ENCODE measurements at places on chromosomes 13 and 19.

- DNase-seq: no peak
Measured at GRCh38 chr19:33756177-33756576, 40.5 kb upstream of the KCTD15 start.

GRCh38 chr13:35552172-35552844, 75.8 kb upstream of the MAB21L1 start:
- DNase-seq: no peak

GRCh38 chr19:15457701-15458484, 6.5 kb downstream of the RASAL3 start:
- no peak for DNase-seq

GRCh38 chr13:39148513-39148961, 110.3 kb downstream of the NHLRC3 start:
- no peak for DNase-seq

GRCh38 chr13:107518780-107519179, 696.6 kb downstream of the LIG4 start:
- DNase-seq: no peak

DNA sequence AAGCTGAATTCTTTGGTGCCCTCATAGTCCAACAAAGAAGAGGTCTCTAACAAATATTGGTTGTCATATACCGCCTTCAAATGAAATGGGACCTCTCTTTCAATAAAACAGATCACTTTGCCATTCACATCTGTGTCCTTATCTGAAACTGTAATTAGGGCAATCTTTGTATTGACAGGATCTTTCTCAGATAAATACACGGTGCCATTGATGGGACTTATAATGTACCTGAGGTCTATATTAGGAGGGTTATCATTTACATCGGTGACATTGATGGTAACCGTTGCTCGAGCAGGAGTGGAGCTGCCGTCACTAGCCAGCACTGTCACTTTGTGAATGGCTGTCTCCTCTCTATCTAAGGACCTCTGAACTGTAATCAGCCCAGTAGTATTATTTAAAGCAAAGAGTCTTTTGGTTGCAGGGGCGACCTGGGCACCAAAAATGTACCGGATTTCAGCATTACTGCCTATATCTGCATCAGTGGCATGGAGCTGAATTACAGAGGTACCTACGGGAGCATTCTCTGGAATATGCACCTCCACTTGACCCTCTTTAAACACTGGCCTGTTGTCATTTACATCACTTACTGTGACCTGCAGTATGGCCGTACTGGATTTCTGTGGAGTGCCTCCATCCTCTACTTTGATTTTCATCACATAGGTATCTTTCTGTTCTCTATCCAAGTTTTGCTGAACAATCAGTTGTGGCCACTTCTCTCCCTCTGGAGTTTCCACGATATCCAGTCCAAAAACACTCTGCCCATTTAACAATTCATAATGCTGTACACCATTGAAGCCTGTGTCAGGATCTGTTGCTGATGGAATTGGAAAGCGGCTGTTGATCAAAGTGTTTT, 2.8 kb downstream of the PCDH9 start:
- no peak for DNase-seq

DNA sequence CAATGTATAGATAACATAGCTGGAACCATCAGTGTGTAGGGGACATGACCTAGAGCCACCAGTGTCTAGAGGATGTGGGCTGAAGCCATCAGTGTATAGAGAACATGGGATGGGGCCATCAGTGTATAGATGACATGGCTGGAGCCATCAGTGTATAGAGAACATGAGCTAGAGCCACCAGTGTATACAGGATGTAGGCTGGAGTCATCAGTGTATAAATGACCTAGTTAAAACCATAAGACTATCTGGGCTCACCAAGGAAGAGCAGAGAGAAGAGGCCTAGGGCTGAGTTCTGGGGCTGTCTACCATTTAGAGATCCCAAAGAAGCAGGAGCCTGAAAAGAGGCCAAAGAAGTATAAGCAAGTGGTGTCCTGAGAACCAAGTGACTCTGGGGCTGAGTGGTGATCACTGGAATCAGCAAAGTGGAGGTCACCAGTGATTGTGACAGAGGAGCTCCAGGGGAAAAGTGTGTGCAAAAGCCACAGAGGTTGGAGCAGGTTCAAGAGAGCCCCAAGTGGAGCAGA, 41.0 kb downstream of the RFX2 start:
- DNase-seq: peak; percentile 57

- no peak for DNase-seq
Measured at GRCh38 chr13:41188584-41188983, 5.8 kb downstream of the KBTBD7 start.

DNA sequence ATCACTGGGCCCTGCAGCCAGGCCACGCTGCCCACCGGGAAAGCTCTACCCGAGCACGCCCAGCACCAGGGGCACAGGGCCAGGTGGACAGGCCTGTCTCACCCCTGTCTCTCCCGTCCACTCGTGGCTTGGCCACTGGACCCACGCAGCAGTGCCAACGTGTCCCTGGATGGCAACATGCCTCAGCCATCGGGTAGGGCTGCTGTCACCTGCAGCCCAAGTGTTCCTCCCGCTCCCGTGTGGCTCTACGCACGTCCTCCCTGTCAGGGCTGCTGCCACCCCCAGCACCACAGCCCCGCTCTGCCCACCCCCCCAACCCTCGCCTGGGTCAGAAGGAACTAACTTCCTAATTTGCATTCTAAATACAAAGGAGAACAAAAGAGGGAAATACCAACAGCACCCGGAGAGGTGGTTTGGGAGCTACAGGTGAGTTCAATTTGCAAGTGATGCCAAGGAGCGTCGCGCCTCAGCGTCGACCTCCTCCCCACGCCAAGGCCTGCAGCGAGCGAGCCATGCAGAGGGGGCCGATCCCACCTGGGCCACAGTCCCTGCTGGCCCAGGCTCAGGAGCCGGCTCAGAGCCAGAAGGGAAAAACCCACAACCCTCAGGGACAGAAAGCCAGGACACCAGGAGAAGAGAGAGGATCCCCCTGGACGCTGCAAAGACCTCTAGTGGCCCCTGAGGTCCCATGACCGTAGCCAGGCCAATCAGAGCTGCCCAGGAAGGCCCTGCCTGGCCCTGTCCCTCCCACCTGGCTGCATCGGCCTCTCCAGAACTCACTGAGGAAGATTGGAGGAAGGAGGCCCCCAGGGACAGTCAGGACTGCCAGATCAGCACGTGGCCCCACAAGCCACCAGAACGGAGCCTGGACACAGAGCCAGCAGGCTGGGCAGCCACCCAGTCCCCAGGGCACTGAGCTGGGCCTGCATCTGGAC, 128.4 kb upstream of the SPACA7 start:
- peak; percentile 35 for DNase-seq

DNA sequence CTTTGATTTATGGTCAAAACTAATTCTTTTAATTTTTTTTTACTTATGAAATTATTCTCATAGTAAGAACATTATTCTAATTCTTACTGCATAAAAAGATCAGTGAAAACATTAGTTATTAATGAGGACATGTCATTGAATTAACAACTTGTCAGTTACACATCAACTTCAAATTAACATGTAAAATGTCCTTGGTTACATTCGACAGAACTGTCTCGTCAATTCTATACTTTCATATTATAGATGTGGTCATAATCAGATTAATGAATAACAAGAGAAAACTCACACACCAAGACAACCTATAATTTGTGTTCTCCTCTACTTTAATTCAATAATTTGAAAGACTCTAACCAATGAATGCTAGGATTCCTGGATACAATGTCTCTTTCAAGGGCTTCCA, 66.7 kb downstream of the KATNAL1 start:
- no peak for DNase-seq

DNA sequence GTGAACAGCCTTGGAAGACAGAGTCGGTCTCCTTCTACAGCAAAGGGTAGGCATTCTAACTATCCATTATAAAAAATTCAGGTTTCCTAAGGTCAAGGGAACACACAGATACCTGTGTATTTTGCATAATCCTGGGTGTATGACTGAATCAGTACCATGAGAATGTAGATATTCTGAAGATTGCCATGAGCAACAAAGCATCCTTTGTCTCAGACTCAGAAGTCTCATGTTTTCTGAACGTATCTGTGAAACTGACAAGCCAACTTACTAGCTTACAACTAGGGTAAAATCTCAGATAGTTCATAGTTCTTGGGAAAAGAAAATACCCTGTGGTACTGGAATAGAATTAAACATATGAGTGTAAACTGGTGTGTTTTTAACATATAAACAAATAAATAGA, 6.5 kb downstream of the ZNF566 start:
- DNase-seq: no peak

DNA sequence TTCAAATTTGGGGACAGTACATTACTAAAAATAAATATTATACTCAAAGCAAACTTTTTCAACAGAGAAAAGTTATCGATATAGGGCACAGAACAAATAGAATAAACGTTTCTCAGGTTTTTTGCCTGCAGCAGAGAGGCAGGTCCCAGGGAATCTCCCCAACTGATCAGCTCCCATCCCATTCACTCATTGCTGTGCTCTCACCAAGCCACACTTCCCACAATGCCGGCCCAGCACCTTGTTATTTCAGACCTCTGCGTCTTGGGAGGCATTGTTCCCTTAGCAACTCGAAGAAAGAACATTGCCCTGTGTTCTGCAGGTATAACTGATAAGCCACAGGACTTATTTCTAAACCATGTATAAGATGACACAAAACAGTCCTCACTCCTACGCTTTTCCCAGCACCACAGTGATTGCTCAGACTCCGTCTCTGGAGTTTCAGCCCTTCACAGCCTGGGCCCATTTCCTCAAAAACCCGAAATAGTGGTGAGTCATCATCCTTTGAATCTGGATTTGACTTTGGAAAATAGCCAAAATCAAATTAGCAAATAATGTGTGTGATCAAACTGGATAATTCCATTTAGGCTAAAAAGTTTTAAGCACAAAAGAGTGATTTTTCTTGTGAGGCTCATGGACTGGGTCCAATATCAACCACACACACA, 100.4 kb downstream of the DCLK1 start:
- no peak for DNase-seq

DNA sequence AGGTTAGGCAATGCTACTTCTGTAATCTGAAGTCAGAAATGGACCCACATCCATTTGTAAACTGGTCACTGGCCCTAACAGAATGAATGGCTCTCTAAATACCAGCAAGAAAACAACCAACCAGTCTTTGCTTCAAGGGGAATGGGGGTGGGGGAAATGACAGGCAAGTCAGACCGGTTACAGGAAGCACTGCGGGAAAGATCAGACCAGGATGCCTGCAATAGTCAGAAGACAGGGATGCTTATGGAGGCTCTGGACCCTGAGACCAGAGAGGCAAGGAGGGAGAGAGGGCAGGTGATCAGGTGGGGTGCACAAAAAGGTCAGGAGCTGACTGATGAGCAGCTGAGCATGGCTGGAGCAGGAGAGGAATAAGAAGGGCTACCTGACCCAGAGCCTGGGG, 13.1 kb downstream of the MED26 start:
- no peak for DNase-seq

DNA sequence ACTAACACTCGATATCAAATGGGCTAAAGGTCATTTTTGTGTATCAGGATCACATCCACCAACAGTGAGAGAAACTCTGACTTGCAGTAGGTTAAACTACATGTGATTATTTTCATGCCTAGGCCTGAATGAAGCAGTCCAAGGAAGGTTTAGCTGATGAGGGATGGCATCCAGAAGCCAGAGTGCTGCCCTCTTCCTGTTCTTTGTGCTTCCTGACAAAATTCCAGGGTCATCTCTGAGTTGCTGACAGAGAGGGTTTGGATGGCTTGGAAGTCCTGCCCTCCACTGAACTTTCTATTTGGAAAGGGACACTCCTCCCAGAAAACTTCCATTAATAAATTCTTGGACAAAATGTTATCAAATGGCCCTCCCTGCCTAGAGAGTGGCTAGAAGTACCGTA, 728.3 kb upstream of the SLC10A2 start:
- no peak for DNase-seq

Data from activated CD8-positive, alpha-beta memory T cell treated with anti-CD3 and anti-CD28 coated beads for 24 hours (primary cell).